ENCODE measurements at places on chromosomes 12 and 14.

- DNase-seq, result no peak
Measured at GRCh38 chr12:108704527-108704926, 26.8 kb downstream of the CORO1C start.

DNA sequence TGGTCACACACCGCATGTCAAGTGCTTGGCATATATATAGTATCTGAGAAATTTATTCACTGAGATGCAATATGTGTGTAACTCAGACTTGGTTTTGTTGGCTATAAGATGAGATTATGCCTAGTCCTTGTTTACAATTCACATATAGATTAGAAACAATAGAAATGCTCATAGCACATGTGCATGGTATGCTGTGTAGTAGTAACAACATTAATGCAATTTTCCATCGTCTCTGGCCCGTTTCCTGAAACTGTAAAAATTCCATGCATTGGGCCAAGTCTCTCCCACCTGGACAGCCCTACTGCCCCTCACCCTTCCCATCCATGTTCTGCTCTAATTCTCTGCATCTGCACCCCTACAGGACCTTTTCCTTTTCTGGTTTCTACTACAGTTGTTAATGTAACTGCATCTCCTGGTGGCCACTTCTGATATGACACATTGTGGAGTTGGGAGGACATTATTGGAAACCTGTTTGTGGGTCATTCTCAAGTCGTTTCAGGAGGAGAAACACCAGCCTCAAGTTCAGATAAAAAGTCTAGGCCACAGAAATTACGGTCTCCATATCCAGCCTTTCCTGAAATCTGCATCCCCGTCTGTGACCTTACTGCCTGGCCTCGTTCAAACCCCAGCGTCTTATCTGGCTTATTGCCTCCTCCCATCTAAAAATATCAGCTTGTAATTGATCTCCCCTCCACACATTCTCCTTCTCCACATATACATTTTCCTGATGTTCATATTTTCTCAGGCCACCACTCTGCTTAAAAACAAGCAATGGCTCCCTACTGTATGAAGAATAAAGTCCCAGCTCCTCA, 37.5 kb downstream of the EMP1 start:
- no peak for DNase-seq

DNA sequence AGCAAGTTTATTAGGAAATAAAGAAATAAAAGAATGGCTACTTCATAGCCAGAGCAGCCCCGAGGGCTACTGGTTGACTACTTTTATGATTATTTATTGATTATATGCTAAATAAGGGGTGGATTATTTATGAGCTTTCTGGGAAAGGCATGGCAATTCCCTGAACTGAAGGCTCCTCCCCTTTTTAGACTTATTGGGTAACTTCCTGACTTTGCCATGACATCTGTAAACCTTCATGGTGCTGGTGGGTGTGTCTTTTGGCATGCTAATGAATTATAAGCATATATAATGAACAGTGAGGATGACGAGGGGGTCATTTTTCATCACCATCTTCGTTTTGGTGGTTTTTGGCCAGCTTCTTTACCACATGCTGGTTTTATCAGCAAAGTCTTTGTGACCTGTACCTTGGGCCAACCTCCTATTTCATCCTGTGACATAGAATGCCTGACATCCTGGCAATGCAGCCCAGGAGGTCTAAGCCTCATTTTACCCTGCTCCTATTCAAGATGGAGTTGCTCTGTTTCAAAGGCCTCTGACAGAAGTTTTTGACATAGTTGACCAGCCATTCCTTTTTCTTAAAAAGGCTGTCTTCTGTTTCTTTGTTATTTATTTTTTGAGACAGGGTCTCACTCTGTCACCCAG, 11.1 kb upstream of the PTGES3 start:
- DNase-seq, result no peak

DNA sequence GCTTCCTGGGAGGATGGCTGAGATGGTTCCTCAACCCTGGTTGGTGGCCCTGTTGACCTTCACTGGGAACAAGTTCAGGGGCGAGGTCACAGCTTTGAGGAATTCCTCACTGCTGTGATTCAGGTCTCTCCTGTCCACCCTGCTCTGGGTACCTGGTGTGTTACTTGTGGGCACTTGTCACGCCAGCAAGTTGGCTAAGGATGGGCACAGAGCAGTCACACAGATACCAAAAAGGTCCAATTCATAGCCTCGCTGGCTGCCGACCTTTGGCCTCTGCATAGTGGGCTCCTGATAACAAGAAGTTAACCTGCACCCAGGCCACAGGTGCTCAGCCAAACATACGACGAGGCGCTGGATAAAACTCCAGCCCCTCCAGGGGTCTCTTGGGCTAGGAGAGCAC, 11.2 kb downstream of the SDS start:
- DNase-seq, result no peak

DNA sequence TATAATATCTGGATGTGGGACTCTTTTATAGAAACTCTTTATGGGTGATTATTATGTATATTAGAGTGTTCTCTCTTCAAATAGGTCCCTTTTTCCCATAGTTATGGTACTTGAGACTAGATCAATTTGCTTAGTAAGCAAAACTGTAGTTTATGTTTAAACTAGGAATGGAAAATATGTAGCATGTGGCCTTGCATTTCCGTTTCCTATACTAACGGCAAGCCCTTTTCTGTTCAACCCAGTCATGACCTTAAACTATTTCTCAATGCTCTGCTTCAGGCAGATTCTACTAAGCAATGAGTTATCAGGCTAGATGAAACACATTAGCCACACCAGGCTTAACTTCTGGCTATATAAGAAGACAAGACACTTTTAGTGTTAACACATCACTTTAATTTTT, 84.6 kb downstream of the OTOGL start:
- DNase-seq, result no peak

- no peak for DNase-seq
Measured at GRCh38 chr12:16606201-16606849, 363 bp upstream of the LMO3 start.

GRCh38 chr14:89202413-89203190, 214.4 kb downstream of the FOXN3 start:
- DNase-seq, result no peak

GRCh38 chr14:19918553-19919264, 1.7 kb upstream of the OR4K5 start:
- no peak for DNase-seq

GRCh38 chr12:94041850-94042249, 106.5 kb upstream of the PLXNC1 start:
- DNase-seq, result no peak

All from stimulated activated CD4-positive, alpha-beta T cell treated with anti-CD3 and anti-CD28 coated beads, Interleukin-4, amount 100 ng/mL, for 4 hours (primary cell).